Articular chondrocyte of knee joint (primary cell): ENCODE measurements at places on chromosomes 5 and 9. TPM values are rescaled to one million over a fixed set of nuclear protein-coding genes. Genes with fewer than 3 reads are reported as not detected.

SLC2A8 gene
- 7.1 and 8.5 TPM in 2 replicates for total RNA-seq

ST6GALNAC4 gene
- 46.0 and 52.7 TPM in 2 replicates for total RNA-seq

CCNO gene
- 1.8 and 2.0 TPM in 2 replicates for total RNA-seq

SEC16A gene
- total RNA-seq = 36.2 and 37.5 TPM in 2 replicates

ZBTB26 gene
- 6.0 and 6.8 TPM in 2 replicates for total RNA-seq

SPINK4 gene
- total RNA-seq = not detected in 2 replicates

FAM169A gene
- total RNA-seq = 0.39 and 0.76 TPM in 2 replicates

IL13 gene
- total RNA-seq = not detected in 2 replicates

ACOT12 gene
- total RNA-seq = not detected in 2 replicates

UIMC1 gene
- 35.5 and 37.0 TPM in 2 replicates for total RNA-seq

C1QTNF3 gene
- total RNA-seq = 2.9 and 3.2 TPM in 2 replicates

ARID3C gene
- total RNA-seq = 0.26 TPM in 1 of 2 replicates, not detected in the other

DMRT3 gene
- total RNA-seq = not detected in 2 replicates

PKD2L2 gene
- total RNA-seq = 0.13 TPM in 1 of 2 replicates, not detected in the other

HRCT1 gene
- total RNA-seq = 4.7 and 5.9 TPM in 2 replicates

FGF1 gene
- total RNA-seq = 124 and 141 TPM in 2 replicates

F12 gene
- 0.26 TPM in 1 of 2 replicates, not detected in the other for total RNA-seq

QSOX2 gene
- 7.6 and 8.6 TPM in 2 replicates for total RNA-seq

PLAC8L1 gene
- not detected in 2 replicates for total RNA-seq

NOTCH1 gene
- total RNA-seq = 11.3 and 11.6 TPM in 2 replicates

NR2F1 gene
- 0.76 and 1.2 TPM in 2 replicates for total RNA-seq

ARL14EPL gene
- 0.11 and 0.13 TPM in 2 replicates for total RNA-seq

TMEM252 gene
- total RNA-seq = not detected in 2 replicates

DIPK1B gene
- 0.13 and 0.65 TPM in 2 replicates for total RNA-seq

EPB41L4B gene
- total RNA-seq = 11.4 and 17.0 TPM in 2 replicates

C5orf58 gene
- total RNA-seq = not detected in 2 replicates
